ENCODE measurements at places on chromosomes 6 and 20.

DNA sequence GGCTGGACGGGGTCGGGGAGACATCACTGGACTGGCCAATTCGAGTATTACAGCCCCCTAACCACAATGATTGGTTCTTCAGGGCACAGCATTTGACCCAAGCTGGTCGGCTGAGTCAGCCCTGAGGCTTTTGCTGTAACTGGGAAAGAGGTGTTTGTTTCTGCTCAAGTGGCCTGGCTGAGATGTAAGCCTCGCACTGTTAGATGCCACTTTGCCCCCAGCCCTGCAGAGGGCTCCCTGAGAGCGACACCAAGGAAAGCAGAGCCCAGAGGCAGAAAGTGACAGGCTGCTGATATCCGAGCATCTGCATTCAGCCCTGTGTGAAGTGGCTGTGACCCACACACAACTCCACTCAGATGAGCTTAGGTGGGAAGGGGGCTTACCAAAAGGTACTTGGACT lies 19.4 kb downstream of the ERGIC3 start:
- DNase-seq = peak; percentile 30

DNA sequence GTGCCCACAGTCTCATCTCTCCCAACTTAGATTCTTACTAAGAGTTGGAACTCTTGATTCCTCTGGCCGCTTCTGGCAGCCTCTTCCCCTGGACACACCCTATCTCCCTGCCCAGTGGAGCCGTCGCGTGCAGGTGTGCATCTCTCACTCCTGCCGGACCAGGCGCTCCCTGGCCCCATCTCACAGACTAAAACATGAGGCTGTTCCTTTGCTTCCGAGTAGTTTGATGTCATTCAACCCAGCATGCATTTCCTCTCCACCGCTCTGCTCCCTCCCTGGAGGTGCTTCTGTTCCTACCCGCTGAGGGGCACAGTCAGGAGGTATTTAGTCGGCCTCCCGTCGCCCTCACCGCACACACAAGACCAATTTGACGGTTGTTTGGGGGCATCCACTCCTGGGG lies 228.0 kb upstream of the QKI start:
- no peak for DNase-seq

DNA sequence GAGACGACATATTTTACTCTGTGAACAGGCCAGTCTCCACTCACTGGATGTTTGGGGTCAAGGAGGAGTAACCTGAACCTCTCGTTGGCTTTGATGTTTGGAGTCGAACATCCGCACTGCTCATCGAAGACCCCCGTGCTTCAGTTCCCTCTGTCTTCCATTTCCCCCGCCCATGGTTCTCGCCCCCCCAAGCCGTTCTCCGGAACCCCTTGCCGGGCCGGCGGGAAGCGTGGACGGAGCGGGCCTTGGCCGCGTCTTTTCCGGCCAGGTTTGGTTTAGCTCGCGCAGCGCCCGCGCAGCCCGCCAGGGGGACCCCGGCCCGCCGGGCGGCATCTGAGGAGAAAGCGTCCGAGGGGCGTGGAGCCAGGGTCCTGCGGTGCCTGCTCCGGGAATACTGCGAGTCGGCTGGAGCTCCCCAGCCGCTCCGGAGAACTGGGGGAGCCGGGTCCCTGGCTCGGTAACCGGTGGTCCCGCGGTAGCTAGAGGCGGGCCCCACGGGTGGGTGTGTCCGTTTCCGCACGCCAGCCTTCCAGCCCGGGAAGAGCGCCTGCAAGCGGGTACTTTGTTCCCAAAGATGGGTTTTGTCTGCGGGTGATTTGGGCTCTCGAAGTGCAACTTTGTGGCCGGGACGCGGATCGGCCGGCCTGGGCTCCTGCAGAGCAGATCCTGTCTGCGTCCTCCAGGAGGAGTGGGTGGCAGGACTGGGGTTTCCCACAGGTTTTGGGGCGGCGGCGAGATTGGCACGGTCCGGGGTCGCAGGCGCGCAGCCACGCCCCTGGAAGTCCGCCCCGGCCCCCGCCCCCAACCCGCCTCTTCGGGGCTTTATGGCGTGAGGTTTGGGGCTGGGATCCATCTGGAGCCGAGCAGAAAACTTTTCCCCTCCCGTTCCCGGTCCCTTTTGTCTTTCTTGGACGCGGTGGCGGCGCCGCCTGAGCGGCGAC lies at the start of gene TMEM200A:
Gene TMEM200A, plus strand, starts transcription at position 852 of the 941 bp plus-strand sequence. CDS start 74,406 bp downstream, outside the sequence.
- DNase-seq = no peak

DNA sequence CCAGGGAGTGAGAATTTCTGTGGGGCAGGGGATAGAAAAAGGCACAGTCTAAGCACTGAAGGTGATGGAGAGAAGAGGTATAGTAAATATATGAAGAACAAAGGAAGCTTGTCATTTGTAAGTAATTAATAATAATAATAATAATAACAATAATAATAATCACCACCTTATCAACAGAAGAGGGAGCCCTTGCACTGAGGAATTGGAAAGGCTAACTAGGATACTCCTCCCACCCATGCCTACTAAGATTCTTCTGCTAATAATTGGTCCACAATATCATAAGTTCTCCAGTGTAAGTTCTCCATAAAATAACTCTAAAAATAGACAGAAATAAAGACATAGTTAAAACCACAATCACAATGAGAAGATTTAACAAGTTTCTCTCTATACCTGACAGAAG lies 912 bp upstream of the OR12D3 start:
- DNase-seq = no peak

DNA sequence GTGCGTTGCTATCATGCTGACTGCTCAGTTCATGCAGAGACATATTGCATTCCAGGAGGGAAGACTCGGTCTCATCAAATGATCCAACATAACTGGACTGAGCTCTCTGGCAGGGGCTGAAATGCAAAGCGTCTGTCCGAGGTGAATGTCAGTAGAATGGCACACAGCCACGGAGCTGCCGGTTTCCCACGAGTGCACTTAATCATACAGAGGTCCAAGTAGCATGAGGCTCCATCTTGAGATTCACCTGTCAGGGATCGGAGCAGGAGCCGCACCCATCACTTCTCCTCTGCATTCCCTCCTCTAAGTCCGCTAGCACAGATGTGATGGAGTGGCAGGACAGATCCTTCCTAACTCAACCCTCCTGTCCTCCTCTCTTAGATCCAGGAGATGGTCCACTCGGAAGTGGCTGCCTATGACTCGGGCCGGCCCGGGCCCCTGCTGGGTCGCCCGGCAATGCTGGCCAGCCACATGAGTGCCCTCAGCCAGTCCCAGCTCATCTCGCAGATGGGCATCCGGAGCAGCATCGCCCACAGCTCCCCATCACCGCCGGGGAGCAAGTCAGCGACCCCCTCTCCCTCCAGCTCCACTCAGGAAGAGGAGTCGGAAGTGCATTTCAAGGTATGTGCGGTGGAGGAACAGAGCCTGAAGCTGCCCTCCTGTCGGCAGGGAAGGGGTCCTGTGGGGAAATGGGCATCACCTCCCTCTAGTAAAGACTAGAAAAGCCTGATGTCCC lies 135.9 kb downstream of the JPH2 start:
- no peak for DNase-seq

DNA sequence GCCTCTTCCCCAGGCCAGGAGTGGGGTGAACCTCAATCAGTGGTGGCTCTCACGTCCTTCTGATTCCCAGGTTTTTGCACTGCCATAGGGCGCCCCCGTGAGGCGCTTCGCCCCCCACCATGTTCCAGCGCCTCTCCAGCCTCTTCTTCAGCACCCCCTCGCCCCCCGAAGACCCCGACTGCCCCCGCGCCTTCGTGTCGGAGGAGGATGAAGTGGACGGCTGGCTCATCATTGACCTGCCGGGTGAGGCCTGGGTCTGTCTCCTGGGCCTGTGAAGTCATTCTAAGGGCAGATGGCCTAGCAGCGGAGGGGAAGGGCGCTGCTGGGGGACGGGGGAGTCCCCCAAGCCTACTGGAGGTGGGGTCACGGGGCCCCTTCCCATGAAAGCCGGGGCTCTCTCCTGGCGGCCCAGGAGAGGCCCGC lies 4.5 kb downstream of the TP53INP2 start:
- peak; percentile 56 for DNase-seq

DNA sequence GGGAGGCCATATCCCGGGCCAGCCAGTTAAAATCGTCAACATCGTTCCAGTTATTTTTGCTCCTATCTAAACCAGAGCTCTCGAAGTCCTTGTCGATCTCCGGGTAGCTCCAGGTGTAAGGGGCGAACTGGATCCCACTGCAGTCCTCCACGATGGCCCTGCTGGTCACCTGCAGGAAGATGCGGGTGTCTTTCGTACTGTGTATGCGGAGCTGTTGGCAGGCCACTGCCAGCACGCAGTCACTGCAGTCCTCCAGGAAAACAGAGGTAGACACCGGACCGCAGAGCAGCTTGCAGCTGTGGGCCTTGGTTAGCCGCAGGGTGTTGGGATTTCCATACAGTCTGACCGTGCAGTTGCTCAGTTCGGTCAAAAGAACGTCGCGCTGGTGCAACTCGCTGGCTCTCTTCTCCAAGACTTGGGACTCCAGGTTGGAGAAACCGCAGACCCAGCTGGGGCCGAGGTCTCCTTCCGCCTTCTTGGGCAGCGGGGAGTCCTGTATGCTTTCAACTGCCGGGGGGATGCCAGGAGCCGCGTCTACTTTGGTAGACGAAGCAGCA lies 742 bp downstream of the TBCC start:
- DNase-seq = peak; percentile 59

DNA sequence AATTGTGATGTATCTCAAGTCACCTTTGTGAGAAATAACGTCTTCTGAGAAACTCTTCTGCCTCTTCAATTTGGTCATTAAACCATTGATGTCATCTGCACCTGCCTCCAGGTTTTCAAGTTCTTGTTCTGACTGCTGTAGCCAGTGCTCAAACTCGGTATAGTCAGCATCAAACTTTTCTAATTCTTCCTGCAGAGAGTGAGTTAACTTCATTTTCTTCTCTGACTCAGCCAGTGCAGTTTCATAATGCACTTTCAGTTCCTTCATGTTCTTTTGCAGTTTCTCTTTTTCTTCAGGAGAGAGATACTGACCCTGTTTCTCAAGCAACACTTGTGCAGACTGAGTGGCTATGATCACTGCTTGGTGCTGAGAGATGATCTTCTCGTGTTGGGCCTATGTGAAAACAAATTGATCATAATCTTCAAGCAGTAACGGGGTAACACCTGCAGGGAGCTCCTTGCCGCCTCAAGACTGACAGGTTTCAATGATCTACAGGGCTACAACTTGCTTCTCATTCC lies 48.8 kb downstream of the DST start:
- DNase-seq = no peak

DNA sequence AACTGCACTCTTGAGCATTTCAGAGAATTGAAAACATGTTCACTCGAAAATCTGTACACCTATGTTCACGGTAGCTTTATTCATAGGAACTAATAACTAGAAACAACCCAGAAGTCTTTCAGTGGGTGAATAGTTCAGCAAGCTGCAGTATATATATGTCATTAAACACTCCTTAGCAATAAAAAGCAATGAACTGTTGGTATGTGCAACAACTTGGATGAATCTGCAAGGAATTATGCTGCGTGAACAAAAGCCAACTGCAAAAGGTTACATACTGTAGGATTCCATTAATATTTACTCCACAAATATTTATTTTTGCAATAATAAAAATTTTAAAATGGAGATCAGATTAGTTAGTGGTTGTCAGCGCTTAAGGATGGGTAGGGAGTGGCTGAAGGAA lies 22.1 kb upstream of the FKBP1A start:
- no peak for DNase-seq
